Cortex of kidney (tissue), 1 donor: ENCODE measurements at places on chromosomes 5 and 9.

- no peak for DNase-seq
These were observed 449.6 kb downstream of the NTRK2 start for GRCh38 chr9:85118990-85119755.

DNA sequence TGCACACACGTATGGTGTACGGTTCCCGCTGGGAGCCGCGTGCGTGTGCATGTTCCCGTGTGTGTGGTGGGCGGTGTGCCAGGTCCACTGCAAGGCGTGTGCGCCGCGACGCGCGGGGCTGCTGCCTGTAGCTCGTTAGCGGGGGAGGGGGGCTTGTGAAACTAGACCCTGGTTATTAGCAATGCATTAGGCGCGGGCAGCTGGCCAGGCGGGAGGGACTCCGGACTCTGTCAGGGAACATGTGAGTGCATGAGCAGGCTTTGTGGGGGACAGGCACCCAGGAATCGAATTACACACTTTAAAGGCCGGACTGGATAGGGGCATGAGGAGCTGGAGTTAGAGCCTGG, 32.2 kb upstream of the ENHO start:
- DNase-seq, result no peak

DNA sequence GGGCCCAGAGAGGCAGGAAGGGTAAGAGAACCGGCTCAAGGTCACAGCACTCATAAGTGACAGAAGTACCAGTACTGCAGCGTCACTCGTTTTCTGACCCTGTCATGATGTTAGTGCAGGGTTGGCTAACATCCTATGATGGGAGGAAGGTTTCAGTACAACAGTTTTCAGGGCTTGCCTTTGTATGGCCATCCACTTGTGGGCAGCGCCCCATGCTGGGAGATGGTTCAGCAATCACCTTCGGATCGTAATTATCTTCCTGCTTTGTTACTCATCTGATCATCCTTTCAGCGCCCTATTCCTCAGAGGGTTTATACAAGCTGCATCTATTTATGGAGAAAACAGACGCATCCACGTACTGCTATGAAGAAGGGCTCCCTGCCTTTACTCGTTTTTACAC, 2.4 kb downstream of the MAP1B start:
- DNase-seq, result no peak

DNA sequence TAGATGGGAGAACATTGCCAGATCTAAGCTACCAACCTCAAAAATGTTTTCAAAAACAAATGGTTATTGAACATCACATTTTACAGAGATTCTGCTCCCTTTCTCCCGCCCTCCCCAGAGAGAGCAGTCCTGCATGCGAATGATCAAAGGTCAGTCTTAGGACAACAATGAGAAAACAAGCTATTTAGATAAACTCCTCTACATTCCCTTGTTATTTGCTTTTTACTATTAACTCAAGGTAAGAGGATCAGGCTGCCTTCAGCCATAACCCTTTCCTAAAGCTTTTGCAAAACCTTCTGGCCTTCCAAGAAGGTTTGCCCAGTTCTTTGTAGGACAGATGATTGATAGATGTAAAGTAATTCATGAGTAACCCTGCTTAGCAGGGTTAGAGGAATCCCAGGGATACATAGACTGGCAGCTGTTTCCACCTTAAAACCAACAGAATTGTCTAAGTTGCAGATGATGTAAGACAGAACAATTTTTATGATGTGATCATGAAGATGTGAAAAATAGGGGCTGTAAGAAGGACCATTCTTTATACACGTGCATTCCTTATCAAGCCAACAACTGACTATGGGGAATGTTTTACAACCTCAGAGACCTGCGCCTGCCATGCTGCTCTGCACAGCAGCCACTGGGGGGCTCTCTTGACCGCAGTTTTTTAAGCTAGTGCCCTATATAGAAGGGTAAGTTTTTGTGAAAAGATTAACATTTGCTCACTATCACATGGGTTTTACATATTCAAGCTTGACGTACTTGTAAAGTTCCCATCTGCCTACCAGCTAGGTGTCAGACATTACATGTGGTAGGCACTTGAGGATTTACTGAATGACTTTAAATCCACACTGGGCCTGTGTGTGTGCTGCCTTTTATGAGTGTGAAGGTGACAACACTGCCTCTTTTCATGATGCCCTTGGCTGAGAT, 2.3 kb upstream of the ZNF782 start:
- DNase-seq, result no peak
